ENCODE measurements at places on chromosomes 7 and 10.

DNA sequence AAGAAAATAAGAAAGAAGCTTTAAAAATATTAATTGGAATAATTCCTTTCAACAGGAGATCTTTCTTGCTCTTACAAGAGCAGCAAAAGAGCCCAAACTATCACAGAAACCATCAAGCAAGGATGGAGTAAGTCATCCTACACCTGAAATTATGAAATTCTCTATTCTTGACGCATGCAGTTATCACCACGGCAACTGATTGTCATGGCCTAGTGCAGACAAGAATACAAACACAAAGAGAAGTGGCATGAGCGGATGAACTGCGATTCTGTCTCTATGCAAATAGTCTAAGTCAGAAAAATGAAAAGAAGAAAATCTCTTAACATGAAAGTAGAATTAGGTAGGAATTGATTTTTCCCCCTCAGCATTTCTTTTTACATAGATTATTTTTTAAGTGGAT is 54.8 kb upstream of the SLC35B4 start:
- H3K36me3 ChIP-seq, result no peaks in the 10 kb centered on the region
- no peak overlapping the region for H3K27ac ChIP-seq
- peaks cover 25% of the 10 kb centered on the region for H3K4me1 ChIP-seq
- no peaks in the 10 kb centered on the region for H3K27me3 ChIP-seq

DNA sequence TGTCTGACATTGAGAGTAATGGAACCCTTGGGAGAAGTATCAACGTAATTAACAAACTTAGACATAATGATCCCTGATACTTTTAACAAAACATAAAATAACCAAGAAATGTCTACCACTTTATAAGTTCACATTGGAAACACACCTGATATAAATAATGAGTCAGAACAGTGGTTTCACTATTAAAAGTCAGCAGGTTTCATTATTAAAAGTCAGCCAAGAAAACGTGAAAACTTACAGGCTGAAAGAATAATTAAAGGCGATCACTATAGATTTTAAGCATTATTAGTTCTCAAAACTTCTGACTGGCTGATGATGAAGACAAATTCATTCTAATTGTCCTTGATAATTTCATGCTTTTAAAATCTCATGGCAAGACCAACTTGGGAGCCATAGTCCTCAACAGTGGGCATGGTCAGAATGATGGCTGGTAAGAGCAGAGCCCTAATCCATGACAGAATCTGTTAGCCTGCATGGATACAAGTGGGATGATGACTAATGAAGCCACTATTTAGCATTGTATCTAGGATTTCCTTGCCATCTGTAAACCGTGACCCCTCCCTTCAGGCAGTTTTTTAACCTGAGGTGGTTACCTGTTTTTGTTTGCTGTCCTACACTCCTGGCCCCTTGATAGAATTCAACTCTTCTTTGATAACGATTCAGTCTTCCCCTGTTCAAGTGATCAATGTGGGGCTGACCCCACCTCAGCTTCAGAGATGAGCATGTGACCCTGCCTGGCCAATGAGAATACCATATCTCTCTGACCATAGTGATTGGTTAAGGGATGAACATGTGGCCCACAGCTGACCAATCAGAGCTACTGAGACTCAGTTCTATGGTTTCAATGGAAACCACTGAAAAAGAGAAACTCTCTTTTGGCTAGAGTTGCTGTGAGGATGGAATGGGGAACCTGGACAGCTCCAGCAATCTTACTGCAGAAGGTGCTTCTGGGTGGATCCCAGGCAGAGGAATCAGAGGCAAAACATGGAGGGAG is 151.0 kb downstream of the PLPP4 start:
- H3K36me3 ChIP-seq, result no peaks in the 10 kb centered on the region
- no peak overlapping the region for H3K4me3 ChIP-seq
- no peaks in the 10 kb centered on the region for H3K4me1 ChIP-seq
- no peaks in the 10 kb centered on the region for H3K27me3 ChIP-seq
- no peak for DNase-seq

- no peak for DNase-seq
- H3K27ac ChIP-seq, result no peak overlapping the region
- peaks cover 2% of the 10 kb centered on the region for H3K4me1 ChIP-seq
- no peaks in the 10 kb centered on the region for H3K36me3 ChIP-seq
- H3K27me3 ChIP-seq, result peaks cover 12% of the 10 kb centered on the region
These were observed 7.2 kb upstream of the CAV1 start for GRCh38 chr7:116517626-116518025.

DNA sequence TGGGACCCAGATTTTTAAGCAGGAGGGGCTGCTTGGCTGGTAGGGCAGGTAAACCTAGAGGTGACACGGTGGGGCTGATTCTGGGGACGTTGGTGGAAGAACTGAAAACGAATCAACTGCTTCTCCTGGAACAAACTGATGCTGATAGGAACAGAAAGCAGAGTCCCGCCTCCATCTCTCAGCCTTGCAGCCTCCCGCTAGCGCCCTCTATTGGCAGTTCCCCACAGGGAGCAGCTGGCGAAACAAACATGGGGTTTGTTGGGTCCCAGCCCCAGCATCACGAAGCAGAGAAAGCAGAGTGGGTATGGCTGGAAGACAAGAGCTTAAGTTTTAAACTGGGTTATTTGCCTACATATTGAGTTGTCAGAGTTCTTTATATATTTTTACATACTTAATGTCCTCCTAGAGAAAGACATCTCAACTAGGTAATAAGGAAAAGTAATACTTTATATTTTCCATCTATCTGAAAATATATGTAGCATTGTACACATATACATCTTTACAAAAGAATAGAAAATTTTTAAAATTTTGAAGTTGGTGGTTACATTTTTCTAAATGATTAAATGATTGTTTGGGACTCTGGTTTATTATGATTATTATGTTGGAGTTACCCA is 42.3 kb upstream of the FOXI2 start:
- no peak overlapping the region for H3K27ac ChIP-seq
- H3K4me3 ChIP-seq, result no peak overlapping the region
- H3K27me3 ChIP-seq, result peaks cover 10% of the 10 kb centered on the region
- H3K4me1 ChIP-seq, result peaks cover 2% of the 10 kb centered on the region
- peak; percentile 23 for DNase-seq
- no peaks in the 10 kb centered on the region for H3K36me3 ChIP-seq

GRCh38 chr10:1419796-1420610 is 317.3 kb downstream of the ADARB2 start:
- peak overlapping the region; percentile 68 for H3K4me3 ChIP-seq
- H3K27me3 ChIP-seq, result no peaks in the 10 kb centered on the region
- peaks cover 23% of the 10 kb centered on the region for H3K4me1 ChIP-seq

- no peak overlapping the region for H3K27ac ChIP-seq
- DNase-seq, result no peak
- no peaks in the 10 kb centered on the region for H3K27me3 ChIP-seq
These were observed 171.4 kb downstream of the DKK1 start for GRCh38 chr10:52485462-52485861.

GRCh38 chr10:17693009-17693408 is 49.1 kb downstream of the STAM start:
- H3K4me1 ChIP-seq, result no peaks in the 10 kb centered on the region
- no peak for DNase-seq
- no peak overlapping the region for H3K4me3 ChIP-seq
- H3K27me3 ChIP-seq, result no peaks in the 10 kb centered on the region

DNA sequence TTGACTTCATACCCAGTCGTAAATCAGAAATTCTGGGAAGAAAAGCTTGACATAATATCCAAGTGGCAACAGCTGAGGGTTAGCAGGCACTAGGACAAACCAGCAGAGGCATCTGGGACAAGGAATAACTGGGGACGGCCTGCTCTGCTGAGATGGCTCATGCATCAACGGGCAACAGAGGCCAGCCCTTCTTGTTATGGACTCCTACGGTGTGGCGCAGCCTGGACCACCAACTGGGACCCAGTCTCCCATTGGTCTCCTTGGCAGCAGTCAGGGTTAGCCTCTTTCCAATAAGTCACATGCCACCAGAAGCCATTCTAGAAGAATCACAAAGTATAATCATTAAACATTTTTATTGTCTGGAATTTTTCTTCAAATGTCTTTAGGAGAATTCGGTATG is 15.0 kb downstream of the FGFR2 start:
- no peaks in the 10 kb centered on the region for H3K27me3 ChIP-seq
- peaks cover 35% of the 10 kb centered on the region for H3K4me1 ChIP-seq
- no peak overlapping the region for H3K4me3 ChIP-seq
- H3K27ac ChIP-seq, result no peak overlapping the region

DNA sequence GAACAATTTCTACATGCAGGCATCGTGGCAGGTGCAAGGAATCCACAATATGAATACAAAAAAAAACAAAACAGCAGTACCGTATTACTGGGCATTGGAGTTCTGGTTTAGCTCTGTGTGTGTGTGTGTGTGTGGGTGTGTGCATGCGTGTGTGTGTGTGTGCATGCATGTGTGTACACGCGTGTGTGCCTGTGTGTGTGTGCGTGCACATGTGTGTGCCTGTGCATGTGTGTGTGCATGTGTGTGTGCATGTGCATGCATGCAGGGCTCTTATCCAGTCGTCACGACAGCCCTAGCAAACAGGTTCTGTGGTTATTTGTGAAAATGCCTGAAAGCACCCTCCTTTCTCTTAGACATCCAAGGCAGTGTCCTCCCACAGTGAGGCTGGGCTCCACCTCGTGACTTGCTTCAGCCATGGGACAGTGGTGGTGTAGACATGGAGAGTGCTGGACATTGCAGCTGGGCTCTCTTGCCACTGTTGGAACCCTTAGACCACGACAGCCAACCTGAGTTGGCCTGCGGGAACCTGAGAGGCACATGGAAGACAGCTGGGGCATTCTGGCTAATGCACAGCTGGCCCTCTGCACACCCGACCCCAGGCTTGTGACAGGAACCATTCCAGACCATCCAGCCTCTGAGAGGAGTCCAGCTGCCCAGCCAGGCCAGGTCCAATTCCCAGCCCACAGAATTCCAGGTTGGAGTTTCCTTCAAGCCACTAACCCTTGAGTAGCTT is 173.4 kb upstream of the SHH start:
- H3K27me3 ChIP-seq, result peaks cover 49% of the 10 kb centered on the region
- peak; percentile 3 for DNase-seq
- H3K4me3 ChIP-seq, result no peak overlapping the region
- no peaks in the 10 kb centered on the region for H3K36me3 ChIP-seq

GRCh38 chr10:60123172-60123571 is 216.8 kb upstream of the CCDC6 start:
- H3K4me3 ChIP-seq, result no peak overlapping the region
- no peak for DNase-seq
- peaks cover 9% of the 10 kb centered on the region for H3K4me1 ChIP-seq
- peaks cover 18% of the 10 kb centered on the region for H3K36me3 ChIP-seq

GRCh38 chr7:104814671-104815400 is 199.2 kb upstream of the KMT2E start:
- H3K27me3 ChIP-seq, result peaks cover 13% of the 10 kb centered on the region
- no peak overlapping the region for H3K4me3 ChIP-seq
- H3K36me3 ChIP-seq, result no peaks in the 10 kb centered on the region
- H3K4me1 ChIP-seq, result no peaks in the 10 kb centered on the region

DNA sequence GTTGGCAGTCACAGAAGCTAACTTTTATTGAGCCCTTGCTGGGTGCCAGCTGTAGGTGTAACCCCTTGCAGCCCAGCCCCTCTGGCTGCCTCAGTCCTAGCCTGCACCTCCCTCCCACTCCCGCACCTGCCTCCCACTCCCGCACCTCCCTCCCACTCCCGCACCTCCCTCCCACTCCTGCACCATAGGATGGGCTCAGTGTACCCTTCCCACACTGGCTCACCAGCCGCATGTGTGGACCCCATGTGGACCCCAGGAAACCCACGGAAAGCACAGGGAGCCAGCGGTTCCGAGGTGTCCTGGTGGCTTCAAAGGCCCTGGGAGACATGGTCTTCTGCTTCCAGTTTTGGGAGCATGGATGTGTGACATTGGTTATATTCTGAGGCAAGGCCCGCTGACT is 132.9 kb downstream of the EBF3 start:
- peaks cover 89% of the 10 kb centered on the region for H3K27me3 ChIP-seq
- no peak overlapping the region for H3K27ac ChIP-seq
- no peak overlapping the region for H3K4me3 ChIP-seq
- peaks cover 8% of the 10 kb centered on the region for H3K4me1 ChIP-seq
- H3K36me3 ChIP-seq, result no peaks in the 10 kb centered on the region

- H3K4me1 ChIP-seq, result no peaks in the 10 kb centered on the region
- no peak overlapping the region for H3K4me3 ChIP-seq
- H3K27me3 ChIP-seq, result peaks cover 40% of the 10 kb centered on the region
These were observed 16.0 kb downstream of the GIMAP5 start for GRCh38 chr7:150753239-150753638.

DNA sequence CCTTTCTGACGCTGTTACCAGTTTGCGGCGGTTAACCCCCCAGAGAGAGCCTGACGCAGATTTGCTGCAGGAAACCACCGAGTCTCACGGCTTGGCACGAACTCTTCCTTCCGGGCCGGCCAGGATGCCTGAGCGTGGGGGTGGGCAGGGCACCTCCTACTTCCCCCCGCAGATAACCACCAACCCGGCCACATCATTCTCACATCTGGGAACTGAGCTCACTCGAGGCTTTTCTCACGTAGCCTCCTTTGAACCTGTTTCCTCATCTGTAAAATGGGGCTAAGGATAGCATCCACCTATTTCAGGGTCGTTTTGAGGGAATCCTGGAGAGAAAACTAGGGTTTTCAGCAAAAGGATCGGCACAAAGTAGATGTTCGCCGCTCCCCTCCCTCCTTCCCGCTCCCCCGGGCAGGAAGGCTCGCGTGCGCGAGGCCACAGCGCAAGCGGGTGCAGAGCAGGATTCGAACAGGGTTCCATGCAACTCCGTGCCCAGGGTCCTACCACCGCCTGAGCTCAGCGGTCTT is 23.6 kb downstream of the DDIT4 start:
- peaks cover 3% of the 10 kb centered on the region for H3K27me3 ChIP-seq
- H3K36me3 ChIP-seq, result no peaks in the 10 kb centered on the region
- H3K27ac ChIP-seq, result peak overlapping the region; percentile 96

DNA sequence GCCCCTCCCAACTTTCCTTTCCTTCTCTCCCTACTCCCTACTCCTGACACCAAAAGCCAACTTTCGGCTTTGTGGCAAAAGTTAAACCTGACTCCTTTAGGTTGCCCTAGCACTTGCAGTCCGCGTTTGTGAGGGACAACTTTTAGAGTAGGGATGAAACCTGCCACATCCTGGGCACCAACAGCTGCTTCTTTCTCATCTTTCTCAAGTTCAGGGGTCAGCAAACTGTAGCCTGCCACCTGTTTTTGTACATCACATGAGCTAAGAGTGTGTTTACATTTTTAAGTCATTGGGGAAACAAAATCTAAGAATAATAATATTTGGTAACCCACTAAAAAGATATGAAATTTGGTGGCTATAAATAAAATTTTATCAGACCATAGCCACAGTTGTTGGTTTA is 660.6 kb downstream of the KCNMA1 start:
- no peak for DNase-seq
- peaks cover 4% of the 10 kb centered on the region for H3K4me1 ChIP-seq
- no peak overlapping the region for H3K4me3 ChIP-seq
- H3K27ac ChIP-seq, result no peak overlapping the region
- H3K36me3 ChIP-seq, result no peaks in the 10 kb centered on the region

Measured in progenitor cell of endocrine pancreas (in vitro differentiated cells).